ENCODE measurements at places on chromosomes 5 and 9. TPM values are rescaled to one million over a fixed set of nuclear protein-coding genes. Genes with fewer than 3 reads are reported as not detected.

GRCh38 chr9:84296146-84296843 lies 44.3 kb downstream of the SLC28A3 start:
- no peak overlapping the region for H3K4me3 ChIP-seq
- no peaks in the 10 kb centered on the region for H3K27me3 ChIP-seq
- DNase-seq: no peak
- no peak overlapping the region for H3K27ac ChIP-seq
- H3K36me3 ChIP-seq: no peaks in the 10 kb centered on the region
- H3K4me1 ChIP-seq: peaks cover 8% of the 10 kb centered on the region

DNA sequence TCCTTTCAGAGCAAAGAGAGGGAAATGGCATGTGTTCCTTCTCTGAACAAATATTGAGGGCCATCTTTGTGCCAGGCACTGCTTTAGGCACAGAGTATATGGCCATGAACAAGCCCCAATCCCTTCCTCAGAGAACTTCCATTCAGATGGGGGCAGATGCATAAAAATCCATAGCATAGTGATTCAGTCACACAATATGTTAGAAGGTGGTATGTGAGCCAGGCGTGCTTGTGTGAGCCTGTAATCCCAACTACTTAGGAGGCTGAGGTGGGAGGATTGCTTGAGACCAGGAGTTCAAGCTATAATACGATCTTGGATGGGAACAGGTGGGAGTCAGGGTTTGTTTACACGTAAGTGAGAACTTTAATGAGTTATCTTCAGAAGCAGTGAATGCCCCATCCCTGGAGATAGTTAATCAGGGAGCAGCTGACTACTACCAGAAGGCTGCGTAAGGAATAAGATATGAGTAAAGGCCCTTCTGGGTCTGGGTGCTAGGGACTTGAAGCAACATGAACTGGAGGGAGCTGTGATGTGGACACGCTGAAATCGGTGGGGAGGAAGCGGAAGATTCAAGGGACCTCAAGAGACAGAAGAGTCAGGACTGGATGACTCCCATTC lies 27.1 kb downstream of the NANS start:
- H3K27ac ChIP-seq: no peak overlapping the region
- H3K27me3 ChIP-seq: no peaks in the 10 kb centered on the region
- DNase-seq: no peak
- H3K4me3 ChIP-seq: no peak overlapping the region

GRCh38 chr5:15833365-15833764 lies 333.4 kb downstream of the FBXL7 start:
- no peaks in the 10 kb centered on the region for H3K36me3 ChIP-seq
- H3K4me1 ChIP-seq: no peaks in the 10 kb centered on the region
- DNase-seq: no peak
- H3K27ac ChIP-seq: no peak overlapping the region
- no peak overlapping the region for H3K4me3 ChIP-seq

DNA sequence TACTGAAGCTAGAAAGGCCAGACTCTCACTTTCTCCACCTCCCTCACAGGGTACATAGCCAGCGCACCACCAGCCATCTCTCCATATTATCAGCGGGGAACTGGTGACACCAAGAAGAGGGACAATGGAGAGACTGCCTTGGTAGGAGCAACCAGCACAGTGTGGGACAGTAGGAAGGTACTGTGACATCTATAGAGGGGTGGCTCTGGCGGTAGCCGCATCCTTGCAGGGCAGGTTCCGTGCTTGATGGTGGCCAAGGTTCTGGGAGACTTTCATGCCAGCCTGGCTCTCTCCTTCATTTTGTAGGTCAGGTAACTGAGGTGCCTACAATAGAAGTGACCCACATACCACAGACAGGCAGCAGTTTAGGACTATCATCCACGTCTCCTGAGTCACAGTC lies 65.5 kb upstream of the SMIM23 start:
- no peaks in the 10 kb centered on the region for H3K27me3 ChIP-seq
- no peak for DNase-seq
- H3K4me1 ChIP-seq: no peaks in the 10 kb centered on the region
- no peak overlapping the region for H3K4me3 ChIP-seq
- no peaks in the 10 kb centered on the region for H3K36me3 ChIP-seq

GRCh38 chr9:13661014-13661413 lies 381.5 kb upstream of the MPDZ start:
- H3K4me1 ChIP-seq: no peaks in the 10 kb centered on the region
- H3K36me3 ChIP-seq: no peaks in the 10 kb centered on the region

- H3K4me3 ChIP-seq: no peak overlapping the region
- H3K27ac ChIP-seq: no peak overlapping the region
- H3K4me1 ChIP-seq: no peaks in the 10 kb centered on the region
Observed at GRCh38 chr9:7105095-7105494, 347.3 kb downstream of the KDM4C start.

- H3K4me3 ChIP-seq: no peak overlapping the region
- no peaks in the 10 kb centered on the region for H3K27me3 ChIP-seq
Observed at GRCh38 chr9:124267271-124267807, 9.6 kb downstream of the NEK6 start.

GRCh38 chr5:115179394-115180164 lies 9.9 kb upstream of the TRIM36 start:
- H3K27ac ChIP-seq: peak overlapping the region; percentile 52
- H3K4me3 ChIP-seq: peak overlapping the region; percentile 50
- no peaks in the 10 kb centered on the region for H3K36me3 ChIP-seq
- H3K27me3 ChIP-seq: peaks cover 87% of the 10 kb centered on the region
- H3K4me1 ChIP-seq: no peaks in the 10 kb centered on the region

GRCh38 chr5:60036192-60036938 lies 142.8 kb upstream of the PDE4D start:
- H3K36me3 ChIP-seq: no peaks in the 10 kb centered on the region
- no peak overlapping the region for H3K4me3 ChIP-seq
- no peak for DNase-seq
- H3K27ac ChIP-seq: no peak overlapping the region
- no peaks in the 10 kb centered on the region for H3K4me1 ChIP-seq
- no peaks in the 10 kb centered on the region for H3K27me3 ChIP-seq

DNA sequence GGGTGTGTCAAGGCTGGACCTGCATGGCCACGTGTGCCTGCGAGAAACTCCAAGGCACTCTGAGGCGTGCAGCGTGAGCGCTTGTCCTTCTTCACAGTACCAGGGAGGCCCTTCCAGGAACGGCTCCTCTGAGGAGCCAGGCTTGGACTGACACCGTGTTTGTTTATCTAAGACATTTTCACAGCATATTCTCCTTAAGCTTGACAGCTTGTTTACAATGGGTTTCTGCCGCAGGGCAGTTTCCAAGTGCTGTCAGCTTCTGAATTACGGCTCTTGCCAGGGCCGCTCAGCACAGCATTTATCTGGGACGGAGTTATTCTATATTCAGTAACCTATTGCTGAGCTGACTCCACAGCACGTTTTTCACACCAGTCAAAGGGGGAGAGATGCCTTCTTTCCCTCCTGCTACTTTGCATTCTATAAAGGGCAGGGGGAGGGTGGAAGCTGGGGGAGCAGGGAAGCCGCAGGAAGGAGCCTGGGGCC lies 98.4 kb downstream of the LMNB1 start:
- no peaks in the 10 kb centered on the region for H3K36me3 ChIP-seq
- peaks cover 22% of the 10 kb centered on the region for H3K4me1 ChIP-seq
- no peak overlapping the region for H3K27ac ChIP-seq
- DNase-seq: peak; percentile 68

DNA sequence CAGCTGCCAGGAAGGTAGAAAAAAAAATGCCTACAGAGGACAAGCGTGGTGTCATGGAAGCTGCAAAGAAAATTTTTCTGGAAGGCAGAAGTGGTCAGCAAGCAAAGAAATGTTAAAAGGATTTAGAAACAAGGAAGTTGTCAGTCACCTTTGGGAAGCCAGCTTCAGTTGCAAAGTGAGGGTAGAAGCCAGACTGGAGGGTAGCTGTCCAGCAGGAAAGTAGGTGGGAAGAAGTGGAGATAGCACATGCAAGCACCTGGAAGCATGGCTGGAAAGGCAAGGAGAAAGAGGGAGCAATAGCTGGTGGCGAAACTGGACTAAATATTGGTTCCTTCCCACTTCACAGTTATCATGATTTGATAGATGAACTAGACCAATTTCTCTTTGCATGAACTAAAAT lies 54.3 kb downstream of the ADRB2 start:
- H3K27ac ChIP-seq: no peak overlapping the region
- no peaks in the 10 kb centered on the region for H3K36me3 ChIP-seq
- H3K4me1 ChIP-seq: no peaks in the 10 kb centered on the region
- DNase-seq: no peak
- H3K4me3 ChIP-seq: no peak overlapping the region
- no peaks in the 10 kb centered on the region for H3K27me3 ChIP-seq

DNA sequence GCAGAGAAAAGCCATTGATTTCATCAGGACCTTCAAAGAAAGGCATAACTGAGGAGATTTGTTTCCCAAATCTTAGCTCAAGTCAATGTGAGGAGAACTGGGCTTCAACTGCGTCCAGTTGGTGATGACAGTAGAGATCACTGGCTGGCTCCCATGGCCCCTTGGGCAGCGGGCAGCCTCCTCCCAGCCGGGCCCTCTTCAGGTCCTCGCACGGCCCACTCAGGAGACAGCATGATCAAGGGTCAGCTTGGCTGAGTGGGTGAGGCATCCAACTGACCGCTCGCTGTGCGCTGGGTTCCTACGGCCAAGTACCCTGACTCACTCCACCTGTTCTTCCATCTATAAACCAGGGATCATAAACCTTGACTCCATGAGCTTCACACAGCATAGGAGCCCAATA lies 274.0 kb downstream of the NSG2 start:
- H3K36me3 ChIP-seq: no peaks in the 10 kb centered on the region
- DNase-seq: no peak
- no peaks in the 10 kb centered on the region for H3K4me1 ChIP-seq
- peaks cover 13% of the 10 kb centered on the region for H3K27me3 ChIP-seq

- no peaks in the 10 kb centered on the region for H3K36me3 ChIP-seq
- no peak overlapping the region for H3K4me3 ChIP-seq
- H3K27ac ChIP-seq: no peak overlapping the region
- no peaks in the 10 kb centered on the region for H3K4me1 ChIP-seq
- DNase-seq: no peak
Observed at GRCh38 chr5:50655810-50656205, 10.6 kb upstream of the PARP8 start.

- H3K27me3 ChIP-seq: no peaks in the 10 kb centered on the region
- H3K36me3 ChIP-seq: no peaks in the 10 kb centered on the region
Observed at GRCh38 chr5:95631991-95632675, 12.2 kb downstream of the GPR150 start.

DNA sequence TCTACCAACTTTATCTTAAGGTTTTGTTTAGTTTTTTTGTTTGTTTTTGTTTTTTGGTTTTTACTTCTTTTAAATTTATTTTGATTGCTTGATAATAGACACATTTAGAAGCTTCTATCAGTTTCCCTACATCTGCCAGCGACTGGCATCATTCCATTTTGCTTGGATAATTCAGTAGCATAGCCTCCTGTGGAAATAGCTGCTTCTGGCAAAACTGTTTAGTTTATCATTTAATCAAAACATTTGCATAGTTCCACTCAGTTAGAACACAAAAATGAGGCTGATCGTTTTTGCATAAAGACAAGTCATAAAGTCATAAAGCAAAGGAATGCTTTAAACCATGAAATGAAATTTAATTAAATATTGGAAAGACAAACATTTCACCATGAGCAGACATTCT lies 133.7 kb upstream of the NFIL3 start:
- H3K36me3 ChIP-seq: no peaks in the 10 kb centered on the region
- no peak overlapping the region for H3K4me3 ChIP-seq
- DNase-seq: no peak
- H3K27me3 ChIP-seq: no peaks in the 10 kb centered on the region
- no peak overlapping the region for H3K27ac ChIP-seq

GRCh38 chr9:125968714-125969374 lies 221.7 kb downstream of the PBX3 start:
- no peak overlapping the region for H3K4me3 ChIP-seq
- no peaks in the 10 kb centered on the region for H3K27me3 ChIP-seq
- no peaks in the 10 kb centered on the region for H3K4me1 ChIP-seq
- no peak overlapping the region for H3K27ac ChIP-seq
- H3K36me3 ChIP-seq: no peaks in the 10 kb centered on the region

DNA sequence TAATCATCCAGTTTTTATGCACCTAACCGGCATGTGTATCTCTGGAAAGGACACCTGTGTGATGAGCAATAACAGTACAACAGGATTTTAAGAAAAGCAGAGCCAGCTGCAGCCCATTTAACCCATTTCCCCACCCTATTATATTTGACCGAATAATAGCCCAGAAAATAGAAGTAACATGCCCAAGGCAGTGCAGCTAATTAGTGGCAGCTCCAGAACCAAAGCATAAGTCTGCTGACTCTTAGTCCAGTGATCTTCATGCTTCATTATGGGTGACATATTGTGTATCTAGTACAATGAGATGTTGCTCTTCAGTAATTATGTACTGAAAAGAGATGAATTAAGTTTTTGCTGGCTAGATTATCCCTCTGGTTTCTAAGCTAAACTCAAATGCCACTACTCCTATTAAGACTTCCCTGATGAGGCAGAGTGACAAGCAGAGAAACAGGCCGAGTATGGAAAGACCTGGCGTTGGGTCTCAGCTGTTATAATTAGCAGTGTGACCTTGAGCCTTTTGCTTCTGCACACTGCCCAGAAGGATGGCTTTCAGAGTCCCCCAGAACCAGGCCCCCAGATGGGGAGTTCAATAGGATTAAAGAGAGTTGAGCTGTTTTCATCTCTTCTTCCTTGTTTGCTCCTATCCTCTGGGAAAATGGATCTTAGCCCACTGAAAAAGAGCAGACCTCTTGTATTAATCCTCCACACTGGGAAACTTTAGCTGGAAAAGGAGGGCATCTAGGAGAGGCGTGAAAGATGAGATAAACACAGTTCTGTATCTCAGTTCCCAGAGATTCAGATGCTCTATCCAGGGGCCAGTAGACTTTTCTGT lies 10.8 kb upstream of the C1QTNF3 start:
- no peaks in the 10 kb centered on the region for H3K36me3 ChIP-seq
- H3K4me3 ChIP-seq: no peak overlapping the region
- peak overlapping the region; percentile 8 for H3K27ac ChIP-seq
- no peak for DNase-seq
- H3K27me3 ChIP-seq: no peaks in the 10 kb centered on the region

GRCh38 chr9:132787748-132788159 lies 90.3 kb downstream of the AK8 start:
- no peaks in the 10 kb centered on the region for H3K4me1 ChIP-seq
- H3K27me3 ChIP-seq: no peaks in the 10 kb centered on the region
- no peak for DNase-seq
- H3K27ac ChIP-seq: no peak overlapping the region
- H3K4me3 ChIP-seq: no peak overlapping the region

SH2D3C gene
- total RNA-seq: 0.96 TPM

PCDHGA3 gene
- not detected for total RNA-seq

PRSS3 gene
- total RNA-seq: 3.5 TPM

CPLANE1 gene
- 29.6 TPM for total RNA-seq

PCDHGA4 gene
- total RNA-seq: 0.17 TPM

ECPAS gene
- 65.6 TPM for total RNA-seq

CTXN3 gene
- not detected for total RNA-seq

OBP2B gene
- not detected for total RNA-seq

RORB gene
- 1.8 TPM for total RNA-seq

SPINK13 gene
- not detected for total RNA-seq

Data from hepatocyte (in vitro differentiated cells).